ENCODE measurements at places on chromosomes 1 and 21.

DNA sequence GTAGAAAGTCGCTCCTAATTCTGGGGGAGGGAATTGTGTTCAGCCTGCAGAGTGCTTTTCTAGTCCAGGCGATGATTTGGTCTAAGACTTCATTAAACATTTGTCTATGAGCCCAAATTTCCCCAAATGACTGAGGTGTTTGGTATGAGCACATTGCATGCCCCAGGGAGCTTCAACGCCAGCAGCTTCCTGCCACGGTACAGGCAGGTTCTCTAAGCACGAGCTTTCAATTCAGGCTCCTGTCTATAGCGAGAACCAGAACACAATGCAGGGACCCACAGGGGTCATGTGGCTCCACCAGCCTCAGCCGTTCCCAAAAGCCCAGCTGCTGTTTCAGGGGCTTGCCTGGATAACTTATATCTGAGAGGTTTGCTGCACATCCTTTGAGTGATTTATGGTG is 34.1 kb upstream of the H6PD start:
- no peak for DNase-seq

- no peak for DNase-seq
Observed at GRCh38 chr1:186283374-186283773, 91.7 kb downstream of the TPR start.

DNA sequence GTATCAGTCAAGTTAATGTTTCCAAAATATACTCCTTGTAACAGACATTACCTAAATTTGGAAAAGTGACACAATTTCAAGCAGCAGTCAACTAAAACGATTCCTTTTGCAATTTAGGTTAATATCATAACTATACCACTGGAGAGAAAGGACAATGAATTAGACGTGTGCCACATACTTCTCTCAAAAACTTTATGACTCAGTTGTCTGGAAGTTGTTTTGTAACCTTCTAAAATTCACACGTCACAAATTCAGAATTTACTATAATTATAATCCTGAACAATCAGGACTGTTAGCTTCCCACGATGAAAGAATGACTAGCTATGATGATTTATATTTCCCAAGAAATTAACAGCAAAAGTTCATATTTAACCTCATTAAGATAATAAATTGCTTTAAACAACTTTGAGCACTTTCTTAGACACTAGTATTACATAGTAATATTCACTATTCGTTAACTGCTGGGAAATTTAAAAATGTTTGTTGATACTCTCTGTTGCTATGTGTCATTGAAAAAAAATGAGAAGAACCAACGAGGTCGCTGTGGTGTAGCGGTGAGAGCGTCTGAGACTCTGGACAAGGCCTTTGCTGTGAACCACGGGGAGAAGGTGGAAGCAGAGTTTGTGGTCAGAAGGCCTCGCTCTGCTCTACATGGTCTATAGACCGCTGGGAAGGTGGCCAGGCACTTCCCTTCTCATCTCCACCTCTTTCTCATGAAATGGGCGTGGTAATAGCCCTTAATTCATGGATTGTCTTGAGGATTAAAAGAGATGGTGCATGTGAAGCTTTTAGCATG is 27.9 kb upstream of the BATF3 start:
- DNase-seq, result no peak

DNA sequence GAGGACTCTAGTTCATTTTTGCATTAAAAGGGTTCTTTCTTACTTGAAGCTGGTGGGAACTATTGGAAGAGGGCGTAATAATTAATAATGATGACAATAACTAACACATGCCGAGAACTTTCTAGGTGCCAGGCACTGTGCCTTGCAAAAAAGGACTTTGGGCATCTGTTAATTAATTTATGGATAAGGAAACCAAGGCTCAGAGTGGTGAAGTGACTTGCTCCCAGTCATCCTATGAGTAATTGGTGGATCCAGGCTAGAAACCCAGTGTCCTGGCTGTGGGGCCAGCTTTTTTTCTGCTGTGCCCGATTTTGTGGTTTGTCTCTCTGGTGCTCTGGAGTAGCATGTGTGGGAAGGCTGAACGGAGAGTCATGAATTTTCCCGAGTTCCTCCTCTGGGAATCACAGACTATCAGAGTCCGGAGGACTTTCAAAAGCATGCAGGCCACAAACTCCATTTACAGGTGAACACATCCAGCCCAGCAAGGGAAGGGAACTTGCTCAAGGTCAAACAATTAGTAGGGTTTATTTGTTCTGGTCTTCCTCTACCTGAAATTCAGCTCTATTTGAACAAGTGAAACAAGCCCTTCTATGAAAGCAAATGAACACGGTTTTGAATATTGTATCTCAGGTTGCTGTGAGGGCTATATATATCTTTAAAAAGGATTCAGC is 23.4 kb downstream of the ROR1 start:
- no peak for DNase-seq

DNA sequence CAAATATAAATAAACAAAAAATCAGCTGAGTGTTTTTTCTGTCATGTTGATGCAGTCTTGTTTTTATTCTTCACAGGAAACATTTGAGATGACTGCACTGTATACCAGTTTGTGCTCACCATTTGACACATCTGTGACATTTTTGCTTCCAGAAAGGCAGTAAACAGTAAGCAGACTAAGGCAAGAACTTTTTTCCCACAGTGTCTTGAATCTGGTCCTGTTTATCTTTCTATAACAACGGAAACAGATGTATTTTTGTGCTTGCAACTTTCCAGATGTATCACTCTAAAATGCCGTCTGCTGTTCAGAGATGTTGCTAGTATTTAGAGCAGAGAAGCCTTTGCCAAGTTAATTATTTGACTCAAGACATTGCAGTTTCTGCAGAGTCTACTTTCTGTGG is 105.5 kb downstream of the ZC3H11B start:
- no peak for DNase-seq

DNA sequence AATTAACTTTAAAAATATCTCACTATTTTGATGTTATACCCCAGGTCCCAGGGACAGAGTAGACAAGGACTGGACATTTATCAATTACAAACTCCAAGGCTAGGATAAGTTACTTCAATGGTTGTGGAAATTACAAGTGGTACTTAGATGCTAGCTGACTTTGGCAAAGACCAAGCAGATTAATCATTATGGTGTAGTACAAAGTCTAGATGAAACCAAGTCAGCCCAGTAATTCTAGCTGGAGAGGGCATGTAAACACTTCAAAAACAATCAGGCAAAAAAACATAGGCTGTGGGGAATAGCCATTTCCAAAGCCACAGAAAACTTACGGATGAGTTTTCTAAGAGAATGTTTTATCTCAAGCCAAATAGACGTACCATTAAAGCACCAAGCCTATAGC is 124.5 kb downstream of the TSEN15 start:
- DNase-seq, result no peak

DNA sequence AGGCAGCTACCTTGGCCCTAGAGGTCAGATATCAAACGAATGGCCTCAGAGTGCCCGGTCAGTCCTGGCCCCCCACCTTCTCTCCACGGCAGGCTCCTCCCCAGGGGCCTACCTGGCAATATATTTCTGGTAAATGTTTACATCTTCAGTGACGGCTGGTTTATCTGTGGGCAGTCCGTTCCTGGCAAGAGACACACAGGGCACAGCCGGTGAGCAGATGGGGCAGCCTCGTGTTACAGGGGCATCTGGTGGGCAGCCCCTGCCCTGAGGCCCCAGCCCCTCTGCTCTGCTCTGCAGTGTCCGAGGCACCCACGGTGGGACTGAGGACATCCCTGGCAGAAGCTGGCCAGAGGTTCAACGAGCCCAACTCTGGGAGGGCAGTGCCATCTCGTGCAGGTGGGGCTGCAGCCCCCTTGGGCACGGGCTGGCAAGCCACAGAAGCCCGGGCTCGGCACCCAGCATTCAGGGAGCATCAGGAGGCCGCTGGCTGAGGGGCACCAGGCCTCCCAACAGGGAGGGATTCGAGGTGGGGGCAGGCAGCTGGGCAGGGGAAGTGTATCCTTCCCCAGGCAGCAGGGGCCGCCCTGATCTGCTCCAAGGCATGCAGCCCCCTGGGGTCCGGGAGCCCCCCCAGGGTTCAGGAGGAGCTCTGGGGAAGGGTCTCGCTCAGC is 137.9 kb downstream of the CASZ1 start:
- DNase-seq, result no peak
